Right hindlimb (tissue), 1 donor: ENCODE measurements at places on chromosomes 12 and 14.

DNA sequence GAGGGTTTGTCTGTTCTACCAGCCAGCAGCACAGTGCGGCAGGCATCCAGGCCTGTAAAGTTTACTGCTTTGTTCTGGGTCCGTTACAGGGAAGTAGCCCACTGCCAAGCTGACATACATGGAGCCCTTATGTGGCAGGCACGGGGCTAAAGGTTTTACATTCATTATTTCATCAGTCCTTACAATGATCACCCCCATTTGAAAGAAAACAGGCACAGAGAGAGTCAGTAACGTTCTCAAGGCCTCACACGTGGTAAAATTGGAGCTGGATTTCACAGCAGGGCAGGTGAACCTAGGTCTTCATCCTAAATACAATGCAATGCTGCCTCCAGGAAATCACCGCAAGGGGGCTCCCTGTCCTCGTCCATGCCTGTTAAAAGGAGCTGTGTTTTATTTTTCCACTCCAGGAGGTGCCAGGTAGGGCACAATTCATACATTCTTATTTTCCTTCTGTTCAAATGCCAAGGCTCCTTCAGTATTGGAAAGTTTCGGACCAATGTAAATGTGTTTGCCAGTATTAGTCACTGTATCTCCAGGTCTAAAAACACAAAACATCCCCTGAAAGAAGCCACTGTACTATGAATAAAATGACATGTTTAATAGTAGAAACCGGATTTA is 172.2 kb upstream of the GZMB start:
- peak; percentile 74 for DNase-seq

DNA sequence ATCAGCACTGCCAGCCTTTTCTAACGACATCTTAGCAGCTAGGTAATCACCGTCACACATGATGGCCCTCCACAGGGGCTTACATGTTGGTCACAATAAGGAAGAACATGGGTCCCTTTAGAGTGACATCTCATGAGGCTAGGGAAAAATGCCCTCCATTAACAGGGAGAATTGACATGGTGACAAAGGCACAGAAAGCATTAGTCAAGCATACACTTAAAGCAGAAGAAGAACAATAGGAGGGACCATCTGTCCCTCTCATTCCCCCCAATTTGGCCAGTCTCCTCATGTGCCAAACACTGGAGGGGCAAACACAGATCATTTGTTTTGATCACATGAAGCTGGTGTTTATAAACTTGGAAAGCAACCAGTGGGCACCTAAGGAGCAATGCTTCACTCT is 78.0 kb downstream of the GRIP1 start:
- no peak for DNase-seq

DNA sequence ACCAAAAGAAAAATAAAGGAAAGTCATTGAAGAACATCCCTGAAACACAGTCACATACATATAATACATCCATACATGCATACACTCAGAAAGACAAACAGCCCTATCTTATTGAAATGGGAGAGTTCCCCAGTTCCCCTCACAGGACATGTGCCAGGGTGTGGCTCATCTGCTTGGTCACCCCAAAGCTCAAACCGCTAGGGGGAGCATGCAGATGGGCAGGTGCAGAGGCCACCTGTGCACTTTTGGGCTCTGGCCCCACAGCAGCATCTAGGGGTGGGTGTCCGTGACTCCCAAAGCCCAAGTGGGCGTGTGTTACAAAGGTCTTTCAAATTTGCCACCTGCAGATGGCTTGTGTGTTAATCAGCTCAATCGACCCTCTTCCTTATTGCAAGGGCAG is 75.2 kb downstream of the CMAS start:
- no peak for DNase-seq

DNA sequence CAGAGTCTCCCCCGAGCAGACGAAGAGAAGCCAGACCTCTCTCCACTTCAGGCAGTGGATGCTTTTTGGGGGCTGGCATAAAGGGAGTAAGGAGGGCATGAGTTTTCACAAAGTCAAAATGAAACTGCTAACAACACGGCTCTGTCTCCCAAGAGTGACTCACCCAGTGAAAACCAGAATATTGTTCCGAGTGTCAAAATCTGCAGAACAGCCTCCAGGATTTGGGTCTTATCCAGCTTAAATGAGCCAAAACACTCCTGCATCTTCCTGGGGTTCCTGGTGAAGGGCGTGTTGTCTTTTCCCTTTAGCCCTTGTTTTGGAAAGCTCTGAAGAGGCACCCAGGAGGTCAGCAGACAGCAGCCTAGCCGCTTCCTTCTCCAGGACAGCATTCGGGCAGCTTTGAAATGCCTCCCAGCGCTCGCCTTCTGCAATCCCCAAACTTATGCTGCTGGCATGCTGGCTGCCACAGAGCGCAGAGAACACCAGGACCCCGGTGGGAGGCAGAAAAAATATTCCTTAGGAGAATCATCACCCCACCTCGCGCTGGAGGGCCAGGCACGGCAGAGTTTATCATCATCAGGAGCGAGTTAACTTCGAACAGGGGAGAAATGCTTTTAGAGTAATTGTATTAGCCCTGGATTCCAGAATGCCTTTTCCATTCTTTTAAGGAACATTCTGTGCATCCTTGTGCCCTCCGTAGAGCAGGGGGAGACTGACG is 117.7 kb upstream of the NCOR2 start:
- DNase-seq: no peak

GRCh38 chr14:94388384-94389103 is at the start of gene SERPINA1:
Gene SERPINA1 (minus strand): TSS chr14:94388602. CDS start chr14:94383237, 5,365 bp downstream.
- DNase-seq: no peak

DNA sequence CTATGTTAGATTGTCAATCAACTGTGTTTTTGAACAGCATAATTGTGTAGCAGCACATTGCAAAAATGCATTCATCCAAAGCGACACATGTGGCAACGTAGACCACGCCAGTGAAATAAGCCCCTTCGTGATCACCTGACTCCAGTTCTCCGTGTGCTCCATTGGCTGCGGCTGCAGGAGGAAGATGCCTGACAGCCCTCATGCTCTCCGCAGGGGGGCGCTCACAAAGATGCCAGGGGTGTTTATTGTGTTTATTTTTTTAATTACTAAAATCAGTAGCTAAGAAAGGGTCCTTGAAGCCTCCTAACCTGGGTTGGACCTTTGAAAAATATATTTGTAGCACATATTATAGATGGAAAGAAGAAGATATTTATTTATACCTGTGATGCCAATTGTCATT is 116.3 kb downstream of the SLC15A4 start:
- DNase-seq: no peak

GRCh38 chr14:94306047-94306978 is 13.2 kb upstream of the SERPINA10 start:
- DNase-seq: no peak

DNA sequence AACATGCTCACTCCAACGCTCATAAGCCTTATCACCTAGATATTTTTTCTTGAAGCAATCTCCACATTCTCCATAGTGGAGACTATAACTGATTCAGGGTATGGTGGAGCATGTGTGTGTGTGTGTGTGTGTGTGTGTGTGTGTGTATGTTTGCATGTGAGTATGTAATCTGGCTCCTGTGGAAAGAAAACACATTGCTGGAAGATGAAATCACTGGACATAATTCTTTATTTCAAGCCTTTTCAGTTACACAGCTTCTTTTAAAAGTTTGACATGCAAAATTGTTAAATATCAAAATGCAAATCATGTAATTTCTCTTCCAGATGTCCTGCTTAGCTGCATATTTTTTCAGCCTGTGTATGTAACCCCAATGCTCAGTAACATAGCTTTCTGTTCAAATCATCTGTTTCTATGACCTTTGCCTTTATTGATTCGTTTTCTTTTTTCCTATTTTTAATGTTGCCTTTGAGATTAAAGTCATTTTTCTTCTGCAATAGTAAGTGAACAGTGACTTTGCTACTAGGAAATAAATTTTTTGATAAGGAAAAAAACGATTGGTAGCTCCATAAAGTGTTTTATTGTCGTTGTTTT is 80.5 kb upstream of the BTG1 start:
- DNase-seq: peak; percentile 42

GRCh38 chr12:54984658-54985376 is at the start of gene TESPA1:
Gene TESPA1 (minus strand): TSS chr12:54984762. CDS start chr12:54974562, 10,200 bp downstream.
- peak; percentile 52 for DNase-seq

DNA sequence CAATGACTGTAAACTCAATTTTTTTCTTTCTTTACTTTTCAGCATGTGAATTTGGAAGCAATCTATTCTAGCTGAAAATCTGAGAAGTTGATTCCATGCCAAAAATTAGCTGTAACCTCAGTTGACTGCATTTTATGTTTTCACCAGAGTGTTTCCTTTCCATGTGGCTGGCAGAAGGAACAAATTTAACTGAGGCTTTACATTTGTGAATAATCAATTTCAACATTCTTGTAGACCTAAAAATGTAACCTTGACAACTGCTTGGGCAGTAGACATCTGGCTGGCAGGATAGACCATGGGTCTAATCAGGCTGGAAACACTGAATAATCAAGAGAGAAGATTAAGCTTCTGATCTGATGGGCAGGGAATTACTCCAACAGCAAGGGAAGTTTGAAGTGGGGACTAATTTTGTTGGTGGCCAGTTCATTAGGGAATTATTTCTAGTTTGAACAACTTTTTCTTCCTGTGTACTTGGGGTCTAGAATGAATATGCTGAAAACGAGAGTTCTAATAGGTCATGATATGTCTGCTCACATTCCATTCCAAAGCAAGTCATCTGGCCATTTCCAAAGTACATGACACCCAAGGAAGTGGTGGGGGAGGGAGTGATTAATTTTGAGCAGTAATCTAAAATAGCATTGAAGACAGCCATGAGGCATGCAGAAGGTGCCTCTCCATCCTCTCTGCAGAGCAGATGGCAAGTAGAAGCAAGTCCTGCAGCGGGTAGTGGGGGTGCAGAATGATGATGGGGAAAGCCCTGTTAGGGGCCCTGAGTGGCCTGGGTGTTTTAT is 68.2 kb downstream of the ATP23 start:
- DNase-seq: no peak

DNA sequence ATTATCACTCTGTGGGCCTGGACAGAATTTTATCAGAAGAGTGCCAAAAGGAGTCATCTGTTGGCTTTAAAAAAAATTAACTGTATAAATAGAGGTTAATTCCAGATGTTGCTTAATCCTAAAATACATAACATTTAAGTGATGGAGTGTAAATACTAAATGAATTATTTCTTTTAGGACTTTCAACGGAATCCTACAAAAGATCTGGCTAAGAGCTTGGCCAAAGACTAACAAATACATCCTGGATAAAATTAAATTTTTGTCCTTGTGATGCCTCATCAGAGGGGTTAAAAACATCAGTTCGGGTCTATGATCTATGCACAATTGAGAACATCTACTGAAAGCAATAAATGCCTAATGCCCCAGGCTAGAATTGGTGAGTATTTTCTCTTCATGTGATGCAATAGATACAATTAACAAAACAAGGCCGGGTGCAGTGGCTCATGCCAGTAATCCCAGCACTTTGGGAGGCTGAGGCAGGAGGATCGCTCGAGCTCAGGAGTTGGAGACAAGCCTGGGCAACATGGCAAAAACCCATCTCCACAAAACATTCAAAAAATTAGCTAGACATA is 49.8 kb upstream of the RAP1B start:
- DNase-seq: no peak

GRCh38 chr14:64574371-64575107 is 24.8 kb downstream of the PPP1R36 start:
- peak; percentile 58 for DNase-seq

- no peak for DNase-seq
Measured at GRCh38 chr12:7319930-7320329, 16.1 kb downstream of the ACSM4 start.

DNA sequence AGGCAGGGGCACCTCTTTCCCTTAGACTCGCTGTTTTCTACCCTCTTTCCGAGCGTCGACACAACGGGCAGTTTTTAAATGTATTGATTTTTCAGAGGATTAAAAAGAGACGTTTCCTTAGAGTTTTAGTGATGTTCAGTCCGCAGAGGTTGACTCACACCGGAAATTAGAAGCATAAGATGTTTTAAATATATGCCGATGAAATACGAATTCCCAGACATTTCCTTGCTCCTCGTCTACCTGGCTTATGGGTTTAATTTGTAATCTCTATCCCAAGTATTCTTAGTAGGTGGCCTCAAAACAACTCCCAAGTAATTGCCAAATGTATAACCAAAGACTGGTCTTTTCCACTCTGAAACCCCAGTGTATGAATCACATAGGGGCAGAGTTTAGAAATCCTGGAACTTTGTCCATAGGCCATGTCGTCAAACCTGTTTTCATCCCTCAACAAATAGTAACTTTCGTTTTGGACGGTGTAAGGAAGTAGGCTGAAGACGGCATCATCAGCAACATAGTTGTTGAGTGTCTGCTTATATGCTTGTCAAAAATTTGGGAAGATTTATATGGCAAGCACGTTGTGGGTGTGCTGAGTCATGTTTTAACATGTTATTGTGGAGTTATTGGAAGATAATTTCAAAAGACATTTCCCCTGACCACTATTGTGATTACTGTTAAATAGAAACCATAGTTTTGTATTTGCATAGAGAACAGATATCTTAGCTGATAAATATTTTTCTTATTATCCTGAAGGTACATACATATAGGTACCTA is 824 bp downstream of the TBK1 start:
- DNase-seq: no peak

DNA sequence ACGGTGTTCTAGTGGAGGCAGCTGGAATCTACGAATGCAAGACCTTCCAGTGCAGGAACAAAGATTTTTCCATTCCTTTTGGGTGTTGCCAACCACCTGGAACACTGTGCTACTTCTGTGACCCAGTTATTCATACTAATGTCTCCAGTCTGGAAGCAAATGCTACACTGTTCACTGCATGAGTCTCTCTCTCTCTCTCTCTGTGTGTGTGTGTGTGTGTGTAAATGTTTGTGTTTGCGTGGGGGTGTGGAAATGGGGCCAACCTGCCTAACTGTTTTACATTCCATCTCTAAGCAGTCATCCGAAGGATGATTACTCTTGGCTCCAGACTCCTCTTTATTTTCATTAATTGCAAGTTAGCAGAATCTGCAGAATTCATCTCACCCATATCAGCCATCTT is 29.9 kb upstream of the YBX3 start:
- DNase-seq: no peak

DNA sequence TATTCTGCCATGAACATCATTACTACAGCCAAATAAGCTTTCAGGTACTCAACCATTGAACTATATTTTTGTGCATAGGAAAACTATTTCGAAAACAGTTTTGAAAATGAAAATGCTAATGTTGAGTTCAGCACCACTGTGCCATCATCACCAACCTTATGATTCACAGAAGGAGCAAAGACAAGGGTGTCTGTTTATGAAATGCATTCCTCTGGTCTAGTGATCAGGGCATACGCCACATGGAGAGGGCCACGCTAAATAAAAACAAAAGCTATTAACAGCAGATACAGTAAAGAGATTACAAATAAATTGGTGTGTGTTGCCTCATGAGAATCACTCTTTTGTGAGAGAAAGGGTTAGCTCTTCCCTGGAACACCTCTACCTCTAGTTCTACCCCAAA is 43.2 kb upstream of the BMAL2 start:
- DNase-seq: no peak

- DNase-seq: no peak
Measured at GRCh38 chr14:100549834-100550625, 37.2 kb downstream of the BEGAIN start.
